Right forelimb (tissue), 1 donor: ENCODE measurements at places on chromosomes 3 and 15.

DNA sequence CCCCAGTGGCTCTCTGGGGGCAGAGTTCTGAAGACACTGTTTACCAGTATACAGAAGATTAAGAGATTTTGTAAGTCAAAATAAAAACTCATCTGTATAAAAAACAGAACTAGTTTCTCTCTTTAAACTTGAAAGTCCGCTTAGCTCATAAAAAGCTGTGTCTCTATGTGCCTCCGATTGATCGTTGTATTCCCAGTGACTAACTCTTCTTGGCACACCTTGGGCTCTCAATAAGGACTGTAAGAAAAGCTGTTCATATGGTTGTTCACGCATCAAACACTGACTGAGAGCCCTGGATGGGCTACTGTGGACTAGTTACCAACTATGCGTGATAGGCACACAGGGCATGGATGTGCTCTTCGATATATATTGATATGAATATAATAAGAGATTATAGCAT, 107.9 kb downstream of the P3H2 start:
- DNase-seq: no peak

- DNase-seq: no peak
These were observed 159.5 kb upstream of the TBC1D5 start for GRCh38 chr3:17901893-17902292.

- DNase-seq: no peak
These were observed 98.1 kb downstream of the SSR3 start for GRCh38 chr3:156456771-156457224.

GRCh38 chr15:101038327-101039003, 119.3 kb downstream of the LRRK1 start:
- DNase-seq: peak; percentile 15

DNA sequence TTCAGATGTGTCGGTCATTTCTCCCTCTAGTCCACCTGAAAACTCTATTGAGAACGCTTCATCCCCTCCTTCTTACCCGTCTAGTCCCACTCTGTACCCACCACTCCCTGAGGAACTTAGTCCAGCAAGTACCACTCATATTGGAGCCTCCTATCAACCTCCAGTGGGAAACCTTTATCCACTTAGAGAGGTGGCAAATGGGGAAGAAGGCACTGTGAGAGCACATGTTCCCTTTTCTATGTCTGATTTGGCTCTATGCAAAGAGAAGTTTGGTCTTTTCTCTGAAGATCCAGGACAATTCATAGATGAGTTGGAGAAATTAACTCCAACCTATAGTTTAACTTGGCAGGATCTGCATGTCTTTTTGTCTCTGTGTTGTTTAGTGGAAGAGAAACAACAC, 17.0 kb upstream of the RPN1 start:
- DNase-seq: no peak

DNA sequence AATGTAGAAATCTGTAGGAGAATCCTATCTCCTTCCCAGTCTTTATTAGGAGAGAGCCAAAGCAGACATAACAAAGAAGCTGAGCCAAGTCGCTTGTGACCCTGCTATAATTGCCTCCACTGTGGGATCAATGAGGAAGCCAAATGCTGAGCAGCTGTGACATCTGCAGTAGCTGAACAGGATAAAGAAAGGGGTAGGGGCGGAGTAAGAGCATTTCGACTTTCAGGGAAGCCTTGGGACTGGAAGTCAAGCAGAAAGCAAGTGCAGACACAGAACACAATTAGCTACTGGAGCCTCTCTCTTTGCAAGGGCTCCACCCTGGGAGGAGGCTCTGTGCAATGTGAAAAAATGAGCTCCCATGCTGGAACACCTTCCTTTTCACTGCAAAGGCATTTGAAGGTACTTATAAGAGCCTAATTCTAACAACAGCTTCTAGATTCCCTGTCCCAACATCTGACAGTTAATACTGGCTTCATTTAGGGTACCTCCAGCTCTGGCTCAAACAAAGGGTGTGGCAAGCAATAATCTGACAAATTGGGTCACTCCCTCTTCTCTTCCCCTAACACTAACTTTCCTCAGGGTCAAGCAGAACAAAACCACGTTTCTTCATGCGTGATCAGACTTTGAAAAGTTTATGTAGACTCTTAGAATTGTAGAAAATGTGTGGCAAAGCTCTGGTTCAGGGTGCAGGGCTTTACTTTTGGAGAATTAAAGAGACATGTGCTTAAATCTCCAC, 166.4 kb downstream of the CADPS start:
- peak; percentile 48 for DNase-seq
